ENCODE measurements at places on chromosomes 7 and 10. TPM values are rescaled to one million over a fixed set of nuclear protein-coding genes. Genes with fewer than 3 reads are reported as not detected.
A peak's percentile ranks its signal among the peaks of the same experiment; 100 is the strongest.

The EVX1 gene
- total RNA-seq, result not detected

The GNAT3 gene
- not detected for total RNA-seq

The NEUROD6 gene
- total RNA-seq, result not detected

The MYPN gene
- not detected for total RNA-seq

DNA sequence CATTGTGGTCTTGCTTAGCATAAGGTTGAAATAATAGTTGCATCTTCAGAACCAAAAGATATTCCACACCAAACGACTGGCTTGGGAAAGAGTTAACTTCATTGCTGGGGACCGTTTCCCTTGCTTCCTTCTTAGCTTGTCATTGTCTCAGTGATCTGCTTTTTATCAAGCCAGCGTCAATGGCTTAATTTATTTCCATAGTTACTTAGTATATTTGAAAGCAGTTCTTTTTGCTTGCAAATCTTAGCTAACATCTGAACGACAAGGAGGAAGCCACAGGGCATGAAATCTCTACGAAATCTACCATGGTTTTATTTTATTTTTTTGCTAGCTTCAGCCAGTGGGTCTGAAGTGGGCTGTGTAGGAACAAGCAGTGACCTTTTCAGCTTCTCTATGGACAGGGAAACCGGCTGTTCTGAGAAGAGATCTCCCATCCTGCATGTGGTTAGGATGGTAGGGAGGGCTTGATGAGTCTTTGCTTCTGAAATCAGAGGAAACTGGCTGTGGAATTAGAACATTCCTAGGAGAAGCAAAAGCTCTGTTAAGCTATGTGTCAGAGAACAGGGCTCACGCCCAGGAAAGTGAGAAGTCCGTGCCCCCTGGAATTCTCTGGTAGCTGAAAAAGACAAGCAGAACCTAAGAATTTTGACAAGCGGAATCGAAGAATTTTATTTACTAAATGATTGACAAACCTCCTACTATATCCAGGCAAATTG is 8.0 kb downstream of the SLC18A2 start:
- H3K36me3 ChIP-seq, result no peaks in the 10 kb centered on the region
- no peak for DNase-seq
- peaks cover 31% of the 10 kb centered on the region for H3K27me3 ChIP-seq
- no peaks in the 10 kb centered on the region for H3K4me1 ChIP-seq
- no peak overlapping the region for H3K27ac ChIP-seq

DNA sequence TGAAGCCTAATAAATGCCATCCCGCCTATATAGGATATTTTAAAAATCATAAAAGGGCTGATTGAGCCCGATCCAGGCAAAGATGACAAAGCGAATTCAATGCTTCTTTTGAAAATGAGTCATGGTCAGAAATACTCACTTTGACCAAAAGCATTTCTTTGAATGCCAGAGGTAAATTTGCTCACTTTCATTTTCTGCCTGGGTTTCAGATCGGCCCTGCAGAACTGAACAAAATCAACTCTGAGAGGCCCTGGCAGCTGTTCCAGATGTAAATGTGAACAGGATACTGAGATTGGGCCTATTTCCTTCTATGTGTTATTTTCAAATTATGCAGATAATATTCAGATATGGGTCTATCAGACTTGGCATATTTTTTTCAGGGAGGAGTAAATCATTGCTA is 114.8 kb upstream of the ARID5B start:
- H3K4me3 ChIP-seq, result no peak overlapping the region
- H3K36me3 ChIP-seq, result peaks cover 3% of the 10 kb centered on the region
- peak; percentile 69 for DNase-seq

DNA sequence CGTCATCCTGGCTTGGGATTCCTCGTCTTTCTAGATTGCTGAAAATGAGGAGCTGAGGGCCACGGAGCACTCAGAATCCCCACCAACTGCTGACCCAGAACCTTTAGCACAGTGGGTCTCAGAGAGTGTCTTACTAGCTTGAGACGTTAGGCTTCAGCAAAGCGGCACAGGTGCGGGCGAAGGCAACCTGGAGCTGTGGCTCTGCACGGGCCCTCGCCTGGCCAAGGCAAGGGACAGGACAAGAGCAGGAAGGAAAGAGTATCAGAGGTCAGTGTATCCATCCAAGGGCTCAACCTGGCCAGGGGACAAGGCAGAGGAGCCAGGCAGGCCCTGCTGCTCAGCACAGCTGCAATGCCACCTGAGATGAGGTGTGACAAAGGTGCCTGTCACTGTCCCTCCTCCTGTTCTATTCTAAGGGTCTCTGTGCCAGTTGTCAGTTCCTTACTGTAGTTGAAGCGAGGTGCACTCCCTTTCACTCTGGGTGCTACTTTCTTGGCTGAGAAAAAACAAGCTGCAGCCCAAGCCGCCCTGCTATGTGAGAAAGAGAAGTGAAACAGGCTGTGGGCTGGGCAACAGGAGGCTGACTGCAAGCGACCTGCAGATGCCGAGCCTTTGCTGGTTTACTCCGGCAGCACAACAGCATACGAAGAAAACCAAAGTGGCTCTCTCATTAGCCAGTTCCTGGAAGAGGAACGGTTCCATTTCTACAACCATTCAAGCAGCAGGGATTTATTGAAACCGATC is 33.3 kb upstream of the KDM7A start:
- DNase-seq, result peak; percentile 90
- peak overlapping the region; percentile 70 for H3K4me3 ChIP-seq
- H3K27ac ChIP-seq, result peak overlapping the region; percentile 87
- peaks cover 3% of the 10 kb centered on the region for H3K27me3 ChIP-seq

- no peak overlapping the region for H3K27ac ChIP-seq
- no peak for DNase-seq
- H3K4me3 ChIP-seq, result no peak overlapping the region
- no peaks in the 10 kb centered on the region for H3K27me3 ChIP-seq
Observed at GRCh38 chr10:25843551-25844170, 90.4 kb upstream of the MYO3A start.

GRCh38 chr7:155108144-155108901 is 38.2 kb downstream of the HTR5A start:
- no peak for DNase-seq
- H3K27ac ChIP-seq, result no peak overlapping the region
- no peak overlapping the region for H3K4me3 ChIP-seq
- no peaks in the 10 kb centered on the region for H3K36me3 ChIP-seq
- peaks cover 12% of the 10 kb centered on the region for H3K27me3 ChIP-seq

Measured in activated CD4-positive, alpha-beta T cell treated with anti-CD3 and anti-CD28 coated beads, Interleukin-2, amount 10 ng/mL, durations not matched to agents 24 days and 14 days (primary cell).